Substantia nigra (tissue), 51 donors: ENCODE measurements at places on chromosomes 13 and 19.

GRCh38 chr19:48424694-48425219 lies 21.0 kb upstream of the GRWD1 start:
- no peak for DNase-seq

DNA sequence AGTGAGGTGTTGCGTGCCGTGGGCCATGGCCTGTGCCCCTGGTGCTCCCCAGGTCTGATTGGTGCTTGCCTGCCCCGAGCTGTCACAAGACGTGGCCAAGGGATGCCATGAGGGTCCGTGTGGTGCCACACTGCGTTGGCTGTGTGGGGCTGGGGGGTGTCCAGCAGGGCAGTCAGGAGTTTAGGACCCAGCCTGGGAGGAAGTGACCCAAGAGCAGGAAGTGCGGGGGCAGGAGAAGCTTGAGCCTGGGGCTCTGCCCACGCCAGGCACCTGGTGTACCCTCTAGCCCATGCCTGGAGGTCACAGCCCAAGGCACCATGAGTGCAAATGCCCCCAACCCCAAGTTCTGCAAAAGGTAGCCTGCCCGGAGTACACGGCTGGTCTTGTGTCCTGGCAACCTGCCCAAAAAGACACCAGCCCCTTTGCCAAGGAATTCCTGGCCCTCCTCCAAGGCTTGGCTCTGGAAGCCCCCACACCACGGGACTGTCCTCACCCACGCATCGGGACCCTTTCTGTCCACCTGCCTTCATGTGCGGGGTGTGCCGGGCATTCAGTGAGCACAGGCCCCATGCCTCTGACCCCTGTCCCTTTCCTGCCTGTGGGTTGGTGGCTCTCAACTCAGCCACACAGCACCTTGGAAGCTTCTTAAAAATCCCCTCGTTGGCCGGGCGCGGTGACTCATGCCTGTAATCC lies 24.9 kb downstream of the MPND start:
- DNase-seq: no peak

DNA sequence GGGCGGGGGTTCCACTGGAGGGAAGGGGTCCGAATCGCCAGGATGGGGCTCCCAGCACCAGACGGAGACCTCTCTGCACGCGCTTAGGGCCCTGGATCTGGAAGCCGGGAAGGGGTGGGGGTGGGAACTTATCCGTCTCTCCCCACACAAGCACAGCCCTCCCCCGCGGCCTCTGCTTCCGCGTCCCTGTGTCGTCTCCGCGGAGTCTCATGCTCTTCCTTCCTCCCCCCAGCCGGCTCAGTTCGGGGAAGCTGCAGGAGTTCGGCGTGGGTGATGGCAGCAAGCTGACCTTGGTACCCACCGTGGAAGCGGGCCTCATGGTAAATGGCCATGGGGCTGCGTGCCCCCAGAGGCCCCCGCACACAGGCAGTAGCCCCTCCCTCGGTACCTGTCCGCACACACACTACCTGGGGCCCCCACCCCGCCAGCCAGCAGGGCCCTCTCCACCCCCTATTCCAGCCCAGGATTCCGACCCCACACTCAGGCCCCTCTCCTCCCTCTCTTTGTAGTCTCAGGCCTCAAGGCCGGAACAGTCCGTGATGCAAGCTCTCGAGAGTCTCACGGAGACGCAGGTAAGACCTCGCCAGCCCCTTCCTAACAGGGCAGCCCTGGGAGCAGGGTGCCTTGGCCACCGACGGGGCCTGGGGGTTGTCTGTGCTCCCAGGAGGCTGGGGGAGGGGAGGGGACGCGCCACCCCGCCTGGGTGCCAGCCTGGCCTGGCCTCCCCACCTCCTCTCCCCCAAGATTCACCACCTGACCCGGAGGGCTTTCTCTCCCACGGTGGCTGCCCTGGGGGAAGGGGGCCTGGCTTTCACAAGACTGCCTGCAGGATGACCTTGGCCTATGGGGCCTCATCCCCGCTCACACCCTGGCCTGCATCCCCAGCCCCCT lies 3.2 kb downstream of the MIDN start:
- DNase-seq: no peak

- DNase-seq: no peak
Observed at GRCh38 chr13:21676611-21677021, 5.7 kb downstream of the FGF9 start.

- DNase-seq: no peak
Observed at GRCh38 chr13:19836472-19836871, 27.0 kb downstream of the ZMYM5 start.

DNA sequence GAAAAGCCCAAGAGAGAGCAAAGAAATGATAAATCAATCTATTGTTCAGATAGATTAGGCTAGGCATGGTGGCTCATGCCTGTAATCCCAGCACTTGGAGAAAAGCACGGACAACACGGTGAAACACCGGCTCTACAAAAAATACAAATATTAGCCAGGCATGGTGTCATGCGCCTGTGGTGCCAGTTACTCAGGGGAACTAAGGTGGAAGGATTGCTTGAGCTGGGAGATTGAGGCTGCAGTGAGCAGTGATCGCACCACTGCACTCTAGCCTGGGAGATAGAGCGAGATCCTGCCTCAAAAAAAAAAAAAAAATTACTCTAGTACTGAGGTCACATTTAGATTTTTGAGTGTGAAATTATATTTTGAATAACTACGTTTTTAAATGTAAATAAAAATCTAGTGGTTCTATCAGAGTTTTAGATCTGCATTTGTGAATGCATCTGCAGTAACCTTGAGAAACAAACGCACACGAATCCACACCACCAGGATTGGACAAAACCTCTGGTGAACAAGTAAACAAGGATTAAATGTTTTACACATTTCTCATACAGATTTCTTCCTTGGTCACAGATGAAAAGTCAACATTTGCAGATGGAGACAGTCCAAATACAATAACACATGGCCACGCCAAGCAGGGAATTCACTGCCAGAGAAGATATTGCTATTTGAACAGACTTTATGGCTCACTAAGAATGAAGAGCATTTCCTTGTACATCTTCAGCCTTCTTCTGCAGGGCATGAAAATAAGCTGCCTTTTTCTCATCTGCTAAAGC lies 917.6 kb downstream of the PCDH9 start:
- DNase-seq: no peak

- no peak for DNase-seq
Observed at GRCh38 chr13:62280590-62280989, 864.9 kb upstream of the PCDH20 start.
